D341Med (cell line): ENCODE measurements at places on chromosomes 6 and 20.

- no peak for DNase-seq
These were observed 75.0 kb upstream of the EZR start for GRCh38 chr6:158894193-158894592.

DNA sequence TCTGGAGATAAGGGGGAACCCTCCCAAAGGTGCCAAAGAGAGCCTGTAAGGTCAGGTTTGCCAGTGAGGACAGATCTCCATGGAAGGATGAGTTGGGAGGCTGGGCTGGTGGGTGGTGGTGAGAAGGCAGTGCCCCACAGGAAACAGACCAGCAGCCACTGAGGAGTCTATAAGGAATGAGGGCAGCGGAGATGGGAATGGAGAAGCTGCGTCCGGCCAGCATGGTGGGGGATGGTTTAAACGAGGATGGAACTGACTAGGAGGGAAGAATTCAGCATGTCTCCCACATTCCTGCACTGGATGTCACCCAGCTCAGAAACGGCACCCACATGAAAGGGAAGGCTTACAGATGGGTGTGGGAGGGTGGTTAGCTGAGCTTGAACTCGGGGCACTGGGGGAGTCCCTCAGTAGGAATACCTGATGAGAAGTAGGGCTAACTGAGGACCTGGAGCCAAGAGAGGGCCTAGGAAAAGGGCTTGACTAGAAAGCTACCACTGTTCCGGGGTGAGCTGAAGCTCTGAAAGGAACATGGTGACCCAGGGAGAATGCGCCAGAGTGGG lies 53.2 kb downstream of the FOXA2 start:
- DNase-seq, result no peak

DNA sequence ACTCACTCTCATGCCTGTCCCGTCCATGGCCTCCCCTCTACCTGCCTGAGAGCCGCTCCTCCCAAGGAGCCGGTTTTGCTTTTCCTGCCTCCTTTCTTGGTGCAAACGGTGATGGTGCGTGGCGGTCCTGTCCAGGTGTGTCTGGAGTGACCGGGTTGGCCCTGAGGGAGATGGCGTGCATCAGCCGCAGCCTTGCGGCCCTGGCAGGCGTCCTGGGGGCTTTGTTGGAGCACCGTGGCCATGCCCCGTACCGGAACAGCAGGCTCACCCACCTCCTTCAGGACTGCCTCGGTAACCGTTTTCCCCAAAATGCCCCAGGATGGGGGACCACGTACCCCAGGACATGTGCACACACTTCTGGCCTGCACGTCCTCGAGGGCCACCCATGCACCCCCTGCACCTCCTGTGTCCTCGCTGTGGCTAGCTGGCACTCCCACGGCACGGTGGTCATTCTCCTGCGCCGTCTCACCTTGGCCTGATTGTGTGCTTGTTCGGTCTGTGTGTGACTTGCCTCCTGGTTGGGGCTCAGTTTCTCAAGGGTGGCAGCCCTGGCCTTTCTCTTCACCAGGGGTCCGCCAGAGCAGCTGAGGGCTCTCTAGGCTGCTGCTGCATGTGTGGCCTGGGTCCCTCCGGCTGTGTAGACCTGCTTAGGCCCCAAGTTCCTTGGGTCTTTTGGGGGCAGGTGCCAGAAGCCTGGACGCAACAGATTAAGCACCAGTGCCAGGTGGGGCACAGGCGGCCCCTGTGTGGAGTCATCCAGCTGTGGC lies 36.4 kb downstream of the FRMD1 start:
- DNase-seq, result no peak

DNA sequence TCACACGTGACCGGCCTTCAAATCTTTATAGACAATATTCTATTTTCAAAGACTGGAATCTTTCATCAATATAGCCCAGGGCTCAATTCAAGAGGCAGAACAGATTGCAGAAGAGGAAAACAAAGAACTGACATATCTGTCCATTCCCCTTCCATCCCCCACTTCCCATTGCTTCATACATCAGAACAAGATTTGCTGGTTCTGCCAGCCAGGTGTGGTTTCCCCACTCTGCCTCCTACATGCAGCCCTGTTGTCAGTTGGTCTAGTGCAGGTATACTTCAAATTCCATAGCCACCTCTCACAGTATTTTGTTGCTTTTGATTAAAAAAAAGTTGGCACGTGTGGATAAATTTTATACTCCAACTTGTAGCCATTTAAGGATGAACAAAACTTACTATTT lies 174.9 kb downstream of the CD109 start:
- DNase-seq, result no peak

- DNase-seq, result no peak
These were observed 22.9 kb upstream of the CD83 start for GRCh38 chr6:14094721-14095120.

DNA sequence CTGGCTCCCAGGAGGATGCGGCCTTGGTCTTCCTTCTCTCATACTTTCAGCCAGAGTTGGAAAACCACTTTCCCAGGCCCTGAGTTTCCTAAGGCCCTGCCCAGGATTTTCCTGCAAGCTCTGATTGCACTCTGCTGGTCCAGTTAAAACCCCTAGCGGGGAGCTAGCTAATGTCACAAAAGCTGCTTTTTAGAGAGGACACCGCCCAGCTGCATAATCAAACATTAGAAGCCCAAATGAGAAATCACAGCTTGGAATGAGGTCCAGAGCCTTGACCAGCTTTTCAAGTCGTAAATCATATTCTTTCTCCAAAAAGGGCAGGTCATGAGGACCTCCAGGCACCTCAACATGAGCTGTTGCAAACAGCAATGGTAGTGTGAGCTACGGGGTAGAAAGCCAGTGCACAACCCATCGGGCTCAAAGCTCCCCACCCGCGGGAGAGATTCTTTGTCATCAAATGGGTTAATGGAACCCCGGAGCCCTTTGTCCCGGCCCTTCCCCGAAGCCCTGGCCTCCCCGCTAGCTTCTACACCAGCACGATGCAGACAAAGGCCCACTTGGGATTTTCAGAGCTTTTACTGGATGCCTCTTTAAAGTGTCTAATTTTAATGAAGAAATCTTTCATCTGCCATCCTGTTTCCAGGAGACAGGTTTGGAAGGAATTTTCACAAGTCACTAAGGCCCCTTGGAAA lies 134.0 kb downstream of the SCML4 start:
- DNase-seq, result no peak

GRCh38 chr6:158042245-158042798 lies 60.7 kb downstream of the SYNJ2 start:
- no peak for DNase-seq

GRCh38 chr6:128446497-128446896 lies 73.9 kb downstream of the PTPRK start:
- no peak for DNase-seq
